Activated CD4-positive, CD25-positive, alpha-beta regulatory T cell treated with anti-CD3 and anti-CD28 coated beads, Interleukin-2, amount 50 U/mL, for 24 hours (primary cell): ENCODE measurements at places on chromosomes 11 and 22.

GRCh38 chr22:21946262-21946925 lies 6.3 kb downstream of the PPM1F start:
- no peak for ATAC-seq

DNA sequence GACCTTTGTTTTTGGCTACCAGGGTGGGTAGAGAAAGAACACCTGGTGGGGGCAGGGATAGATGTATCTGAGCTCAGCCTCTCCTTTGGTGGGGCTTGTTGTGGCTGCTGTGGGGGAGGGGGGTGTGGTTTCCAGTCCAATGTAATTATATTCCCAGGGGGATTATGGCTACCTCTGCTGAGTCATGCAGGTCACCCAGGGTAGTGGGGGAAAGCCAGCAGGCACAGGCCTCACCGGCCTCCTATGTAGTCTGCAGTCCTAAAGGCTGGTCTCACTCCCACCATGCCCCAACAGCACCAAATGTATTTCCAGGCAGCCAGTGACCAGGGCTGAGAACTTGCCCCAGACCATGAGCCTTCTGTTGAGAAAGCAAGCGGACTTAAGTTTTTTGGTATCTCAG lies 119.6 kb downstream of the DYNC2H1 start:
- ATAC-seq = no peak

DNA sequence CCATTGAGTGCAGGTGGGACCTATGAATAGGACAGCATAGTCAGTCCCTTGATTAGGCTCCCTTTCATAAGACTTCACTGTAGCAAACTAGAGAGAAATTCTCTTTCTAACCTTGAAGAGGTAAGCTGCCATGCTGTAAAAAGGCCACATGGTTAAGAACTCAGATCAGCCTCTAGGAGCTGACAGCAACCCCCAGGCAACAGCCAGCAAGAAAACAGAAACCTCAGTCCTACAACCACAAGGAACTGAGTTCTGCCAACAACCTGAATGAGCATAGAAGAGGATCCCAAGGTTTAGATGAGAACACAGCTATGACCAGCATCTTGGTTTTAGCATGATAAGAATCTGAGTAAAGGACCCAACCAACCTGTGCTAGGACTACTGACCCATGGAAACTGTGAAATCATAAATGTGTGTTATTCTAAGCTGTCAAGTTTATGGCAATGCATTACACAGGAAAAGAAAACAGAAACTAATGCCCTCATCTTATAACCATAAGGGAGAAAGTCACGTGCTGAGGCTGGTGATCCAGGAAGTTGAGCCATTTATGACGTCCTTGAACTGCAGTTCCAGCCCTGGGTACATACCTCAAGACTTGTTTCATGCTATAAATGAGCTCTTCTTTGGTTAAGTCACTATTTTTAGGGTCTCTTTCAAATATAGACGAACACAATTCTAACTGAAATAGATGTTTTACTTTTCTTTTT lies 43.3 kb downstream of the RAB38 start:
- no peak for ATAC-seq

DNA sequence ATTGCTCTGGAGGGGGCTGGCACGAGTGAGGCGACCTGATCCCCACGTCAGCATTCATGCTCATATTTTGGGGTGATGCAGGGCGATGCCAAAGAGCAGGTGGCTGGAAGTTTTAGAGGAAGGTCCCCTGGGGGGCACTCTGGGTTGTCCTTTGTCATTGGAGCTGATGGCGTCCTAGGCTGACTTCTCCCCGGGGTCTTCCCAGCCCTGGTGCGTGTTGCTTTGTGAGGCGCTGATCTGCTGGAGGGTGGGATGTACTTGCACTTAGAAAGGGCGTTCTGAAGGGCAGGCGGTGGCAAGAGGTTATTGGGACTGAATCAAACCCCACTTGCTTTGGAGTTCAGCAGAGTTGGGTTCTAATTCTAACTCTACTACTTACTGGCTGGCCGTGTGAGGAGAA lies 313.3 kb downstream of the NTM start:
- ATAC-seq = no peak

DNA sequence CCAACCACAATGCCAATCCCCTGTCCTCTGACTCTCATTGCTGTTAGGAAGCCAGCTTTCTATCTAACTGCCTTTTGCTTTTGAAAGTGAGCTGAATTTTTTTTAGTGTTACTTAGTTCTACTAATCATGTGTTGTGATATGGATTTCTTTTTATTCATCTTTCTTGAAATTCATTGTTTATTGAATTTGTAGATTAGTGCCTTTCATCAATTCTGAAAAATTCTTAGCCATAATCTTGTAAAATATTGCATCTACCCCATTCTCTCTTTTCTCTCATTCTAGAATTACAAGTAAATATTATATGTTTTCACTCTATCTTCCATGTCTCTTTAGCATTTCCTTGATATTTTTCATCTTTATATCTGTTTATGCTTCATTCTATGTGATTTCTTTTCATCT lies 47.8 kb downstream of the DDIAS start:
- no peak for ATAC-seq

- peak; percentile 50 for ATAC-seq
Measured at GRCh38 chr22:30694640-30695350, at the start of gene OSBP2. Gene OSBP2 (plus strand): TSS chr22:30694874. CDS start chr22:30694910, 36 bp downstream.

GRCh38 chr11:94762208-94762607 lies 5.9 kb upstream of the AMOTL1 start:
- ATAC-seq = no peak

- ATAC-seq = no peak
Measured at GRCh38 chr11:132312701-132313111, 942.3 kb downstream of the NTM start.

DNA sequence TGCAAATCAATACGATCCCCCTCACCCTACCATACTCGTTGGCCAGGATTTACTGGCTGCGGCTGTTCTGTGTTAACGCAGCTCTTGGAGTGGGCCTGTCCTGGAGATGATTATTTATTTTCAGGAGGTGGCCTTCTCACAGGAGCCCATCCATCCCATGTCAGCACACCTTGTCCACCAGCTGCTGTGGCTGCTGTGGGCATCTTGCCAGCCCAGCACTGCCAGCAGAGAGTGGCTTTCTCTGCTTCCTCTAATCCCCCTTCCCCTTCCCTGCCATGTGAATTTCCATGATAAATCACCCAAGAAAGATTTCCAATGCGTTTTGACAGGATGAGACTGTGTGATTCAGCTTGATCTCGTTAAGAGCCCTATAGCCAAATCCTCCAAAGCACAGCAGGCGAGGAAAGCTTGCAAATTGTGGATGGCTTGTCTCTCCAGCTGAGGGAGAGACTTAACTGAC lies 309.1 kb upstream of the C11orf87 start:
- no peak for ATAC-seq

- ATAC-seq = no peak
Measured at GRCh38 chr11:47272706-47273105, 2.8 kb downstream of the MADD start.

GRCh38 chr11:101288392-101288791 lies 158.8 kb upstream of the PGR start:
- ATAC-seq = no peak

DNA sequence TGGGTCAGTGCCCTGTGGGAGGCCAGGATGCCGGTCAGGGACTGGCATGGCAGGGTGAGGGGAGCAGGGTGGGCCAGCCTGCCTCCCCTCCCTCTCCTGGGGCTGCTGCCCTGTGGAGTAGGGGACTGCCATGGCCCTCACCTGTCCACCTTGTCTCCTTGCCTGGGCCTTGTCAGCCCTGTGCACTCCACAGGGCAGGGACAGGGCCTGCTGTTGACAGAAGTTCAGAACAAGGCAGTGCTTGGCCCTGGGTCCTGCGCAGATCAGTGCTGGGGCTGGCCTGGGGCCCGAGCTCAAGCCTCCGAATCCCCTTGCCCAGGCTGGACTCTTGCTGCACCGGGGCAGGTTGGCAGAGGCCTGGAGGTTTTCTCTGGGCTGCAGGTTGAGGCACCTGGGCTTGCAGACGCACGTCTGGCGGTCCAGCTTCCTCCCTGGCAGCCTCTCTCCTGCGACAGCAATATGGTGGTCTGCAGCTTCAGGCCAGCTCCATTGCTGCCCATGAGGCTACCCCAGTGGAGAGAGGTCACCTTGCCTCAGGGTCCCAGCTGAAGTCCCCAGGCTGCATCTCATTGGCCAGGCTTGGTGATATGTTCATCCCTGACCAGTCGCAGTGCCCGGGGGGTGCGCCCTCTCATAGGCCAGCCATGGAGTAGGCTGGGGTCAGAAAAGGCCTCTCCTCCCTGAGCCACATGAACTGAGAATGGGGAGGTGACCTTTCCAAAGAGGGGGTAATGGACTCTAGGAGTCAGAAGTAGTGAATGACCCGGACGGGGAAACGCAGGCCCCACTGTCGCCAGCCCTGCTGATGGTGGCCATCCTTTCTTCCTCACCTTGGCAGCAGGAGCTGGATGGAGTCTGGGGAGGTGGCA lies 21.5 kb upstream of the CHKA start:
- ATAC-seq = no peak

DNA sequence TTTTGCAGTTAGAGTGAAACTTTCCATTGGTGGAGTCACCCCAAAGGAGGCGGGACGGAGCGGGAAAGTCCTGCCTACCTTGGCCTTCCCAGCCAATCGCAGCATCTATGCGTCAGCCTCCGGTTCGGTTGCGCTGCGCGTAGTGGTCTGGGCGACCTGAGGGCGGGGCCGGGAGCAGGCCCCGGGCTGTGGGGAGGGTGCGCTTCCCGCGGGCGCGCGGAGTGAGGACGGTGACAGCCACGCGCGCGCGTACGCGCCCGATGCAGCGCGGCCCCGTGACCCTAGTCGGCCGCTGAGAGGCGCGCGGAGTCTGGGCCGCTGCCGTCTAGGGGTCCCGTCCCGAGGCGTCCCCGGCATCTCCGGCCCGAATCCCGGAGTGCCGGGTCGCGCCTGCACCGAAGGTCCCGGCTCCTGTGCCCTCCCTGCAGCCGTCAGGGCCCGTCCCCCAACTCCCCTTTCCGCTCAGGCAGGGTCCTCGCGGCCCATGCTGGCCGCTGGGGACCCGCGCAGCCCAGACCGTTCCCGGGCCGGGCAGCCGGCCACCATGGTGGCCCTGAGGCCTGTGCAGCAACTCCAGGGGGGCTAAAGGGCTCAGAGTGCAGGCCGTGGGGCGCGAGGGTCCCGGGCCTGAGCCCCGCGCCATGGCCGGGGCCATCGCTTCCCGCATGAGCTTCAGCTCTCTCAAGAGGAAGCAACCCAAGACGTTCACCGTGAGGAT lies at the start of gene NF2:
NF2 (plus strand) TSS at position 276 of the 718 bp plus-strand sequence; CDS start at position 642, 366 bp downstream.
- peak; percentile 98 for ATAC-seq

- no peak for ATAC-seq
Measured at GRCh38 chr11:46391186-46391577, 394 bp downstream of the CHRM4 start.

DNA sequence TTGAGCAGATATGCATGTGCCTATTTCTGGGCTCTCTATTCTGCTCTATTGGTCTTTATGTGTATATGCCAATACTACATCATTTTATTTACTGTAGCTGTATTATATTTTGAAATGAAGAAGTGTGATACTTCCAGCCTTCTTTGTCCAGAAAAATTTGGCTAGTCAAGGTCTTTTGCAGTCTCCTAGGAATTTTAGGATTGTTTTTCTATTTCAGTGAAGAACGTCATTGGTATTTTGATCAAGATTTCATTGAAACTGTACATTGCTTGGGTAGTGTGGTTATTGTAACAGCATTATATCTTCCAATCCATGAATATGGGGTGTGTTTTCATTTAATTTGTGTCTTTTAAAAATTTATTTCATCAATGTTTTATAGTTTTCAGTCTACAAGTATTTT lies 400.3 kb downstream of the AASDHPPT start:
- no peak for ATAC-seq

DNA sequence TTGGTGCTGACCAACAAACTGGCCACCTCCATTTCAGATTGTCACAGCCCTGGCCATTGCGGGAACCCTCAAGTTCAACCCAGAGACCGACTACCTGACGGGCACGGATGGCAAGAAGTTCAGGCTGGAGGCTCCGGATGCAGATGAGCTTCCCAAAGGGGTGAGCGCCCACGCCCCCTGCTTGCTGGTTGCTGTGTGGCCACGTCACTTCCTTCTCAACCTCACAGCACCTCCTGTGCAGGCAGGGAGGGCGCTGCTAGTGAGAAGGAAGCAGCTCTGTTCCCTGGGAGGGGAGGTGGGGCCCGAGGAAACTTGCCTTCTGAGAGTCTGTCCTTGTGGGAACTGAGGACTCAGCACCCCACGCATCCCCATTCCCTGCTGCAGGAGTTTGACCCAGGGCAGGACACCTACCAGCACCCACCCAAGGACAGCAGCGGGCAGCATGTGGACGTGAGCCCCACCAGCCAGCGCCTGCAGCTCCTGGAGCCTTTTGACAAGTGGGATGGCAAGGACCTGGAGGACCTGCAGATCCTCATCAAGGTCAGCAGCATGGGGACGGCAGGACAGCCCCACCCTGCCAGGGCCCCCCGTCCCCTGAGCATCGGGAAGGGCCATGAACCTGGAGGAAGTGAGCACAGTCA lies 19.3 kb downstream of the POLR3H start:
- peak; percentile 67 for ATAC-seq

- ATAC-seq = peak; percentile 32
Measured at GRCh38 chr11:76670485-76671236, at the start of gene LRRC32. Gene LRRC32 (minus strand): TSS chr11:76670747. CDS start chr11:76665954, 4,793 bp downstream.

DNA sequence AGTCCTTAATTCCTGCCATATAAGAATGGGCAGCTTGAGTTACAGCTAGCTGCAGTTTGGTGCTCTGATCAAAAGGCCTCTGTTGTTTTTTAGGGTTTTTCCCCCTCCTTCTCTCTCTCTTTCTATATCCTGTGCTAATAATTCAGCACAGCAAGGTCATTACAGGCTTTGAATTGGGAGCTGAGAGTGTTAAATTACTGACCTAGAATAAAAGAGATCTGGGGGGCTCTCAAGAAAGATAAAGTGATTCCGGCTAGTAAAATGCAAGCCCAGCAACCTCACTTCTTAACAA lies 84.9 kb downstream of the CSTPP1 start:
- ATAC-seq = no peak
